Caco-2 (cell line): ENCODE measurements at places on chromosomes 16 and 17. TPM values are rescaled to one million over a fixed set of nuclear protein-coding genes. Genes with fewer than 3 reads are reported as not detected.

- no peak overlapping the region for H3K4me3 ChIP-seq
- H3K36me3 ChIP-seq = no peaks in the 10 kb centered on the region
- H3K4me1 ChIP-seq = peaks cover 18% of the 10 kb centered on the region
- DNase-seq = no peak
- peak overlapping the region; percentile 48 for H3K27ac ChIP-seq
Measured at GRCh38 chr17:60959696-60960095, 282.0 kb downstream of the BCAS3 start.

AOC2 gene
- 3.7 and 4.2 TPM in 2 replicates for total RNA-seq

DNA sequence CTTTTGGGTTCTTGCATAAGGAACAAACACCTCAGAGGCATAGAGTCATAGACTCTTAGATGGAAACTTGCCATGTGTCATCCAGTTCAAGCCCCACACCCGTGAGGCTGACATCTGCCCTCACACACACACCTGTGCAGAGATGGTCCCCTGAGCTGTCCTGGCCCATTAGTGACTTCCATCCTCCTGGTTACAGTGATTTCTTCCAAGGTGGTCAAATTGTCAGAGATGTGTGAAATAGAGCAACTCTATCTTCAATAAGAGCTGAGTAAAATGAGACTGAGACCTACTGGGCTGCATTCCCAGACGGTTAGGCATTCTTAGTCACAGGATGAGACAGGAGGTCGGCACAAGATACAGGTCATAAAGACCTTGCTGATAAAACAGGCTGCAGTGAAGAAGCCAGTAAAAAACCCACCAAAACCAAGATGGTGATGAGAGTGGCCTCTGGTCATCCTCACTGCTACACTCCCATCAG lies 342.2 kb upstream of the TNRC6C start:
- H3K27me3 ChIP-seq = no peaks in the 10 kb centered on the region; the same call in 1 of the 2 replicates
- H3K4me3 ChIP-seq = no peak overlapping the region
- H3K36me3 ChIP-seq = no peaks in the 10 kb centered on the region
- H3K27ac ChIP-seq = no peak overlapping the region

SLC13A2 gene
- total RNA-seq = 0.42 and 0.57 TPM in 2 replicates
